ENCODE measurements at places on chromosomes 3 and 15.

- DNase-seq: no peak
These were observed 293.0 kb upstream of the SOX14 start for GRCh38 chr3:137471130-137471529.

GRCh38 chr15:74890665-74890960, 771 bp downstream of the MPI start:
- no peak for DNase-seq

- DNase-seq: no peak
These were observed 14.4 kb upstream of the CSPG4 start for GRCh38 chr15:75727031-75727531.

GRCh38 chr3:123953735-123954134, 7.3 kb downstream of the CCDC14 start:
- no peak for DNase-seq
